ENCODE measurements at places on chromosomes 2 and 18. TPM values are rescaled to one million over a fixed set of nuclear protein-coding genes. Genes with fewer than 3 reads are reported as not detected.

- DNase-seq: no peak
Observed at GRCh38 chr2:53424902-53425301, 342.7 kb upstream of the CHAC2 start.

- no peak for DNase-seq
Observed at GRCh38 chr2:33213244-33213643, 263.2 kb upstream of the RASGRP3 start.

GRCh38 chr2:6605836-6606505 is 259.7 kb downstream of the CMPK2 start:
- no peak for DNase-seq

DNA sequence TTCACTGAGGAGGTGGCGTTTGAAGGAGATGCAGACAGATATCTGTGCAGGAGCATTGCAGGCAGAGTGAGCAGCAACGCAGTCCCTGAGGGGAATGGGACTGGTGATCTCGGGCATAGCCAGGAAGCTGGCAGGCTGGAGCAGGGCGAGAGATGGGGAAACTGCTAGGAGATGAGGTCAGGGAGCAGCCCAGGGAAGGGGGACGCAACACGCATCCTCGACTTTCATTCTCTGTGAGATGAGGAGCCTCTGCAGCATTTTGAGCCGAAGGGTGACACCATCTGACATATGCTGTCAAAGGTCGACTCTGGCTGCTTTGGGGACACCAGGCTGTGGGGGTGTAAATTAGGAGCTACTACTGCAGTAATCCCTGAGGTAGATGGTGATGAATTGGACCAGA is 4.3 kb upstream of the CHRNA1 start:
- no peak for DNase-seq

DNA sequence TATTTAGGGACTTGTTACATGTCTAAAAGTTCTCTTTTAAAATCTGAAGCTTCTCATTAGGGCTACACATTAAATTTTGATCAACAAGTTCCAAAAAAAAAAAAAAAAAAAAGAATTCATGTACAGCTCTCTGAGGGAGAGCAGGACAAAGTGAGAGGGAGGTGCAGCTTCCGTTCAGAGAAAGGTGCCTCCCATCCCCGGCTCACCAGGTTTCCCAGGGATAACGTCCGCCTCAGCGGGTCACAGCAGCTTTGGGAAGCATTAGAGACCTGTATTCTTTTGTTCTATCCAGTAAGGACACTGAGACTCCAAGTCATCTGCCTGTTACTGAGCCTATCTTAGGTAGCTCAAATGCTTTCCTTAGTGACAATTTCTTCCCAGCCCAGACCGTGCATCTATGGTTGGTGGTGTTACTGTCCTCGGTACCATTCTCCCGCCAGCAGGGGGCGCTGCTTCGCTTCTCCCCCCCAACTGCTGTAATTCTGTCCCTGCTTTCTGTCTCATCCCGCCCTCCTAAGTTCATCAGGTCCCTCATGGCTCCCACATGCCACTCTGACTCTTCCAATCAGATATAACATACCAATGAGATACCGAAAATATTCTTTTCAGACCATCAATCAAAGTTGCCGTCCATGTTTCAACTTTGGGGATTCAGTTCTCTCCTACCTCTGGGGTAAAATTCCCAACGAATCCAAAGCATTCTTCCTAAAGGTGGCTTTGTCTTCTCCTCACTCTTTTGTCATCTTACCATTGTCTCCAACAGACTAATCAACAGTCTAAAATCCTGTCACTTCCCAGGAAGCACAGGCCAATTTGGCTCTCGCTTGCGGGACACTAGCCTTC is 466.5 kb downstream of the METTL4 start:
- DNase-seq: peak; percentile 58

SLC5A7 gene
- total RNA-seq: not detected

- no peak for DNase-seq
Observed at GRCh38 chr2:161995553-161996016, 78.4 kb downstream of the DPP4 start.

GREB1 gene
- total RNA-seq: 0.78 TPM

B4GALT6 gene
- total RNA-seq: 2.4 TPM

GRCh38 chr2:85257359-85257969 is 70.3 kb downstream of the TGOLN2 start:
- peak; percentile 87 for DNase-seq

DNA sequence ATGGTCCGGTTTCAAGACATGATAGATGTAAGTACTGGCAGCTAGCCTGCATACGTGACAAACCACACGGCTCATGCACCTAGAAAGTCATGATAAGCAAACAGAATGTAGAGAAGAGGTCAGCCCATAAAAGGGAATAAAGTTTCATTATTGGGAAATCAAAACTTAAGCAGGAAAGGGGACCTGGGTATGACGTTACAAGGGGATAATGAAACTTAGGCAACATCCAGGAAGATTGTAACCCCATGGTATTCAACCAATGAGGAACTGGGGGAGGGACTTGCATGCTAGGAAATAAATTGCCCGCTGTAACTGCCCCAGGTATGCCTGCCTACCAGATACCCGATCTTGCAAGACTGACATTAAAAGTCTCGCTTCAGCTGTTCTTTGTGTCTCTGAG is 1679.0 kb downstream of the SUCLG1 start:
- DNase-seq: peak; percentile 9

GRCh38 chr2:201201371-201201770 is 18.4 kb downstream of the CASP10 start:
- no peak for DNase-seq

DNA sequence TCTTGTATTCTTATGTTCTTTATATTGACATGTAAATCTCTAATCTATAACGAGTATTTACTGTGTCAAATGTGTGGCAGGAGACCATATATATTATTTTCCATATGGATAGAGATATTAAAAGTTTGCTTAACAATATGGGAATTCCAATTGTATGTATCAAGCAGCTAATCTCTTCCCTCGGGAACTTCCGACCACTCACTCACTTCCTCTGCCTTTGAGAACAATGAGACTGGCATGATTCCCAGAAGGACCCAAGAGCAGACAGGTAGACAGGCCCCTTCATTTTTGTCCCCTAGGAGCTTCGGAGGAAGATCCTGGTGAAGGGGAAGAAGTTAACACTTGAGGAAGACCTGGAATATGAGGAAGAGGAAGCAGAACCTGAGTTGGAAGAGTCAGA is 24.1 kb downstream of the PLCD4 start:
- no peak for DNase-seq

- no peak for DNase-seq
Observed at GRCh38 chr2:102593516-102593915, 25.8 kb upstream of the SLC9A2 start.

DNA sequence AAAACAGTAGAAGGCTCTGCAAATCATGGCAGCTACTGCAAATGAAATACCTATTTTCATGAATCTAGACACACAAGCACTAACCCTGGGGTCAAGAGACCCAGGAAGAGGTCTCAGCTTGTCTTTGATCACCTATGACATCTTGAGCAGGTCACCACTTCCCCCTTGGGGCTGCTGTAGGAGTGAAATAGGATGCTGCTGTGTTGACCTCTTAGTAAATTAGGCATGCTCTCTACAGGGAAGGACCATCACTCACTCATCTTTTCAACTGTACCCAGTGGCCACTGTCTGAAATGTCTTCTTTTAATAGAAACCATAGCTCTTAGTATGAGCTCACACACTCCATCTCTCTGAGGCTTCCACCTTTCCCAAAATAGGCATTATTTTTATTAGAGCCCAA is 83.8 kb downstream of the NCK2 start:
- DNase-seq: no peak

DNA sequence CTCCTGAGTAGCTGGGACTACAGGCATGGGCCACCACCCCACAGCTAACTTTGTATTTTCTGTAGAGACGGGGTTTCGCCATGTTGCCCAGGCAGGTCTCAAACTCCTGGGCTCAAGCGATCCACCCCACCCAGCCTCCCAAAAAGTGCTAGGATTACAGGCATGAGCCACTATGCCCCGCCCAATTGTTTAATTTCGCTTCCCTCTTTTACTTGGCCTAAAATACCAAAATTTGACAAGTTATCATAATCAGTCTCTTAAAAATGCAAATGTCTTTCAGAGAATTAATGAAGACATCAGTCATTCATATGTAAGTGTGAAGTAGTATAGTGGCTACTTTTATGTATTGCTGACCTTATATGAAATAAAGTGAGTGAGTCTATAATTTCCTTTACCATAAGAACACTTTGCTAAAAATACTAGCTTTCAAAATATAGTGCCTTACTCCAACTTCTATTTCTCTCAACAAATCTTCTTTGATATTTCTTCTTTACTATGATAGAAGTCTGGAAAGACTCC is 9.8 kb downstream of the FBXO11 start:
- no peak for DNase-seq

NOP58 gene
- 71.9 TPM for total RNA-seq

- DNase-seq: peak; percentile 50
Observed at GRCh38 chr2:3780477-3781402, 77.4 kb downstream of the DCDC2C start.

GRCh38 chr2:142165790-142166189 is 35.0 kb upstream of the LRP1B start:
- DNase-seq: peak; percentile 2

DNA sequence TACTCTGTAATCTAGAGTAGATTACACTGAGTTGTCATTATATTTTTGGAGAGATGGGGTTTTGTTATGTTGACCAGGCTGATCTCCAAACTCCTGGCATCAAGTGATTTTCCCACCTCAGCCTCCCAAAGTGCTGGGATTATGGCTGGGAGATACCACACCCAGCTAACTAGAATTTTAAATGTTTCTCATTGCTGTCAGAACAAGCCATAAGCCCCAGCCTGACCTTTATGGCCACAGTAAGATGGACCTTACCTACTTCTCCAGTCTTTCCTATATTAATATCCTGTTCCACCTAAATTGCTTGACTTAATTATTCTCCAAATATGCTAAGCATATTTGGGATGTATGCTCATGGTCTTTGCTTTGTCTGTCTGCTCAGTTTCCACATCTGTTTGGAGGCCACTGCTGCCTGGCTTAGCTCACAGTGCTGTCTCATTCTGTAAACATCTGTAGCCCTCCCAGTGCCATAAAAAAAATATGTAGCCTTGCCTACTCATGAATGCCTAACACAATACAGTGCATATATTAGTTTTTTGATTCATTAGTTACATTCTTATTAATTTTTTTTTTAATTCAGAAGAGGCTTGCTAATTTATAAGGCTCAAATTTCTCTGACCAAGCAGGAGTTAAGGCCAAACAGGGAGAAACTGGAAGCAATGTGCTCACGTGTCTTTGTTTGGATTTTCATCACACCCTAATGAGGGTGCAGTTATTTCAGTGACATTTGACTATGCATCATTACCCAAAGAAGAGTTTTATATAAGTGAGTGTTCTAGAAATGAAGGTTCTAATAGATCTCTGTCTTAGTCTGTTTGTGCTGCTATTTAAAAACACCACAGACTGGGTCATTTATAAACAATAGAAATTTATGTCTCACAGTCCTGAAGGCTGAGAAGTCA is 45.3 kb upstream of the PSME4 start:
- peak; percentile 5 for DNase-seq

VWC2L gene
- not detected for total RNA-seq

SERPINB4 gene
- not detected for total RNA-seq

GRCh38 chr2:119233326-119234020 is 9.8 kb downstream of the STEAP3 start:
- peak; percentile 71 for DNase-seq

DNA sequence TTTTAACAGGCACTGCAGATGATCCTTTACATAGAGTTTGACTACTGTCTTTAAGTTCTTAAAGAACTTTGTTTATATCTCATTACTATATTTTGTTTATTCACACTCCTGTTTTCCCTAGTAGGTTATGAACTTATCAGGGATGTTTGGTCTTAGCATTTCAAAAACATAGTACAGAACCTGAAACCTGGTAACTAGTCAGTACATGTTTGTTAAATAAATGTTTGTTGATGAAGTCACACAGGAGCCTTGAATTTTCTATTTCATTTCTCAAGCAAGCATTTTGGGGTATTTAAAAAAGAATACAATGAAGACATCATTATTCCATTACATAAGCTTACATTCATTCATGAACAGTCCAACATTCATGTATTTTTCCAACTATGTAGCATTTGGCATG is 280.3 kb upstream of the ZSWIM2 start:
- no peak for DNase-seq

- DNase-seq: no peak
Observed at GRCh38 chr18:7596147-7596546, 29.0 kb downstream of the PTPRM start.

DSG1 gene
- not detected for total RNA-seq

POLR1A gene
- total RNA-seq: 13.0 TPM

DNA sequence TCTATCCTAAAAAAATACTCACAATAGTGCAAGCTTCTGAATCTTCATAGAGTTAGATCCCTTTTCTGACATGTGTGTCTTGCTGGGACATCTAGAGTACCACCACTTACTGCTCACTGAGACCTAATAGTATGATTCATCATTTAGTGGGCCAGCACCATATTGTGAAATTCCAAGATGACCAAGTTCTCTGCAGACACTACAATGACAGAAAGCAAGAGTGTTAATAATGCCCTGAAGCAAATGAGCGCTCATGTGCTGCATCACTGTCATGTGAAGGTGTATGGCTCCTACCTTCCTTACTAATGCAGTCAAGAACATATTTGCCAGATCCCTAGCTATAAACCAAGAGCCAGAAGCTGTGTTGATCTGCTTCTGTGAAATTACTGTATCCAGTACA is 606.2 kb upstream of the NXPH2 start:
- peak; percentile 1 for DNase-seq

LIMS3 gene
- 3.1 TPM for total RNA-seq

- no peak for DNase-seq
Observed at GRCh38 chr2:208501206-208501605, 94.6 kb downstream of the PTH2R start.

- no peak for DNase-seq
Observed at GRCh38 chr2:95313296-95314131, 16.4 kb downstream of the KCNIP3 start.

UGGT1 gene
- total RNA-seq: 58.6 TPM

DNA sequence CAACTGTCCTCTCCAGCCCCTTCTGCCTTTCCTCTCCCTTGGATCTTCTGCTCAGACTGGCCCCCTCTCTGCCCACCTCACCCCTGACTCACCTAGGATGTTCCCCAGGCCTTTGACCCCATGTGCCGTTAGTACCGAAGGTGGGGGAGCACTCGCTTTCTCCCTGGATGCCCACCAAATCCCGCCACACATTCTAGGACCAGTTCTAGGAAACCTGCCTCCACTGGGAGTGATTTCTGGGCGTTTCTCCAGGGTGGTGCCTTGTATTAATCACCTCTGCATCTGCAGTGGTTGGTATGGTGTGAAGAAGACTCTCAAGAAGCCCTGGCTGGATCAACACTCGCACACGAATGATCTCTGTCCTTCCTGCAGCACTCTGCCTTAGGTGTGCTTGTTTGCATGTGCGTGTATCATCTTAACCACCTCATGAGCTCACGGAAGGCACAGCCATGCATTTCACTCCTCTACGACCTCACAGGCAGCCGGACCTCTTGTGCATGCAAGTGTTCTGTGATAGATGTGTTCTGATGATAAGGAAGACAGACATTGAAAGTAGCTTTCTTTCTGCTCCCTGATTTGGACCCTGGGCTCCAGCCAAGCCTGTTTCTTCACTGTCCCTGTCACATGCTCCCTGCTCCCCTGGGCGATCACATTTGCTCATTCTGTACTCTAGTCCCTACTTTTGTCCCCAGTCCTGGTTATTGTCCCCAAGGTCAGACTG is 69.4 kb downstream of the LIPG start:
- no peak for DNase-seq

CEP192 gene
- 32.2 TPM for total RNA-seq

- no peak for DNase-seq
Observed at GRCh38 chr2:3483227-3483985, 35.9 kb downstream of the ADI1 start.

YES1 gene
- 69.1 TPM for total RNA-seq

- DNase-seq: no peak
Observed at GRCh38 chr2:104845946-104846785, 7.7 kb upstream of the POU3F3 start.

Measured in RPMI7951 (cell line).